Astrocyte of the hippocampus (primary cell): ENCODE measurements at places on chromosomes 16 and 17.
A peak's percentile ranks its signal among the peaks of the same experiment; 100 is the strongest.

GRCh38 chr17:44558334-44558709 lies 1.0 kb downstream of the FZD2 start:
- peak; percentile 51 for DNase-seq

DNA sequence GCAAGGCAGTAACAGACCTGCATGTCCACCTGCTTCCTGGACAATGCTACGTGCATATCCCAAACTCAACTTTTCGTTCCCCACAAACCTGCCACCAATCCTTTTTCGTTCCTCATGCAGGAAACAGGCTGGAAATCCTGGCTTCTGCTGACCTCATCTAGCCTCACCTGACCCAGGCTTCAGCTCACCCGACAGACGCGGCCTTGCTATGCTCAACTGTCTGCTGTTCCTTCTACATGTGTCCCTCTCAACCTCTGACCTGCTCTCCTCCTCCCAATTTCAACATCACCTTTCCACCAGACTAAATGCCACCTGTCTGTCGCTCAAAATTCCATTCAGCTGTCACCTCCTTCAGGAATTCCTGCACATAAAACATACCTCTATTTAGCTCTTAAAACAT lies 44.5 kb downstream of the XPO6 start:
- no peak for DNase-seq

GRCh38 chr17:82929676-82930042 lies 89.8 kb upstream of the ZNF750 start:
- DNase-seq: no peak

GRCh38 chr16:29910819-29911675 lies 10.8 kb downstream of the ASPHD1 start:
- DNase-seq: no peak

- DNase-seq: no peak
Observed at GRCh38 chr17:38921756-38922411, 3.5 kb upstream of the LASP1NB start.

DNA sequence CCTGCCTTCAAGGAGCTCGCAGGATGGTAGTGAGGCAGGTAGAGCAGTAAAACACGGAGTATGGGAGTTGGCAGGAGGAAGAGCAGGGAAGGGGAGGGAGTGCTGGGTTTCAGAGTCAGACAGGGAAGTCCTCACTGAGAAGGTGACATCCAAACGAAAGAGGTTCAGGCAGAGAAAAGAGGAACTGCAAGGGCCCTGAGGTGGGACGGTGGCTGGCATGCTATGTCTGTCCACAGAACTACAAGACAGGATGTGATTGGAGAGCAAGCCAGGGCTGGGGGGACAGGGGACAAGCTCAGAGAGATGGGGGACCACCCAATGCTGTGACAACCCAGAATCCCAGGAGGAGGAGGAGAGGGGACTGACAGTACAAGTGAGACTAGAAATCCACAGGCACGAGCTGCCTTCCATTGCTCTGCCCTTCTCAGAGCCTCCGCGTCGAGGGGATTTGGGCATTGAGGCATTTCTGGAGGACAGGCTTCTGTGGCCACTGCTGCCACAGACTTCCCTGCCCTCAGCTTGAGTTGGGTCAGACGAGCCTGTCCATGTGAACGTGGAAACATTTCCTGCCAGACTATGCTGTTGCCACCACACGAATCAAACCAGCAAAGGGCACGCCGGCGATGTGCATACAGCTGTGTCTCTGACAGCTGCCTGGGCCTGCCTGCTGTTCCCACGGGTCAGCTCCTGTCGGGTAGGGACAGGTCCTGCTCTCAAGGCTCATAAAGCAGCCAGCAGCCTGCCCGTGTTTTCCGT lies 100.1 kb downstream of the RAB11FIP4 start:
- no peak for DNase-seq

DNA sequence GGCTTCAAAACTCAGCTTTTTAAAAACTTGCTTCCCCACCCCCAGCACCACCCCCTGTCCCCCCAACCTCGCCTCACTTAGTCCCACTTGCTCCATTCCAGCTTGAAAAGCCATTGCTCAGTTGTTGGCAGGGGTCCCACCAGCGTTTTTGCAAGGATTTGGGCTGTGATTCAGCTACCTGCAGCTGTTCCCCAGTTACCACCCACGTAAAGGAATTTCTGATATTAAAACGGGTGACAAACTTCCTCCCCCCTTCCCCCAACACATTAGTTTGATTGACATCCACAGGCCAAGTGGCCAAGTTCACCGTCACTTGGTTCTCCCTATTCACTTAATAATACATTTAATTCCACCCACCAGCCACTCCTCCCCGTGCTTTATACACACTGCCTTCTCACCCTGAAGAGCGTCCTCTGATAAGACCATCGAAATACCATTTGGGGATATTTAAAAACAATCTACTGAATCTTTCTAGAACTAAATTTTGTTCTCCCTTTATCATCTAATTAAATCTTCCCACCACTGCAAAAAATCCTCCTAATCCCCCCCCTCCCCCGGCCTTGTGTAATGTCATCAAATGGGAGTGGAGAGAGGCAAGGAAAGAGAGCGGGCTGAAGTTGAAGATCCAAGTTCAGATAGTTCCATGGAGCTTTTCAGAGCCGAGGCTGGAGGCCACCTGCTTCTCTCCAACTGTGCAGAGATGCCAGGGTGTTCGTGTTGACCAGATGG lies 55.1 kb downstream of the SOX9 start:
- peak; percentile 69 for DNase-seq

- DNase-seq: peak; percentile 67
Observed at GRCh38 chr16:72013389-72013788, 4.8 kb downstream of the DHODH start.
